Inflammatory macrophage (primary cell): ENCODE measurements at places on chromosomes 2 and 18.

- peak; percentile 83 for DNase-seq
These were observed 70.3 kb upstream of the DOCK10 start for GRCh38 chr2:225112362-225113126.

- DNase-seq = no peak
These were observed 118.3 kb downstream of the FMNL2 start for GRCh38 chr2:152453129-152453911.

- no peak for DNase-seq
These were observed 64.9 kb upstream of the OTOS start for GRCh38 chr2:240205348-240205747.

DNA sequence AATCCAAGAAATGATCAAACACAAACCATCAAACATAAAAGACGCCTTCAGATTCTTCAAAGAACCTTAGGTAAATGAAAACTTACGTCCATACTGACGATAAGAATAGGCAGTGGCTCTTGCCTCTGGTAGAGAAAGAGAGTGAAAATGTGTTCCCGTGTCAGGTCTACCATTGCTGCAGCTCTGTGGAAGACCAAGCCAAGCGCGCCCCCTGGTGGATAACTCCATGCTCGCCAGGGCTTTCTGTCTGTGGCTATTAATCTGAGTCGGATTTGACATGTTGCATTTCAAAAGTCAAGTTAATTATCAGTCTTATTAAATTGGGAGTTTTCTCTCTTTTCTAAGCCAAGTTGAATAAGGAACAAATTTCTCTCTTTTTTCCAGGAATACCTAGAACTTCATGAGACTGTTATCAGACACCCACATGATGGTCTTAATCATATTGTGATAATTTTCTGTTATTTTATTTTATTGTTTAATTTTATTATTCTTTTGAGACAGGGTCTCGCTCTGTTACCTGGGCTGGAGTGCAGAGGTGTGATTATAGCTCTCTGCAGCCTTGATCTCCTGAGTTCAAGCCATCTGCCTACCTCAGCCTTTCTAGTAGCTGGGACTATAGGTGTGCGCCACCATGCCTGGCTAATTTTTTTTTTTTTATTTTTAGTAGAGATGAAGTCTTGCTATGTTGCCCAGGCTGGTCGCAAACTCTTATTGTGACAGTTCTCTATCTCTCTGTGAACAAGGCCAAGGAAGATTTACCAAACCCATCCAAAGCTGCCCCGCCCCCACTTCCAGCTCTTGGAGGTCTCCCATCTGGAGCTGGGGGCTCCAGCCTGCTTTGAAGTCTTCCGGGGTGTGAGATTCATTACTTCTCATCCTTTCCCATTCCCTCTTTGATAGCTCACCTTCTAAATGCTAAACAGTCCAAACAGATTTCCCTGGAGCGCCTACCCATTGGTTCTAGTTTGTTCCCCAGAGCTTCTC is 15.8 kb upstream of the ZAP70 start:
- DNase-seq = peak; percentile 91

- DNase-seq = peak; percentile 97
These were observed 51.0 kb upstream of the EML4 start for GRCh38 chr2:42117923-42118753.

- DNase-seq = peak; percentile 91
These were observed 5.5 kb downstream of the TMBIM1 start for GRCh38 chr2:218286570-218287459.

GRCh38 chr2:231483398-231484329 is 19.4 kb upstream of the NCL start:
- peak; percentile 43 for DNase-seq

DNA sequence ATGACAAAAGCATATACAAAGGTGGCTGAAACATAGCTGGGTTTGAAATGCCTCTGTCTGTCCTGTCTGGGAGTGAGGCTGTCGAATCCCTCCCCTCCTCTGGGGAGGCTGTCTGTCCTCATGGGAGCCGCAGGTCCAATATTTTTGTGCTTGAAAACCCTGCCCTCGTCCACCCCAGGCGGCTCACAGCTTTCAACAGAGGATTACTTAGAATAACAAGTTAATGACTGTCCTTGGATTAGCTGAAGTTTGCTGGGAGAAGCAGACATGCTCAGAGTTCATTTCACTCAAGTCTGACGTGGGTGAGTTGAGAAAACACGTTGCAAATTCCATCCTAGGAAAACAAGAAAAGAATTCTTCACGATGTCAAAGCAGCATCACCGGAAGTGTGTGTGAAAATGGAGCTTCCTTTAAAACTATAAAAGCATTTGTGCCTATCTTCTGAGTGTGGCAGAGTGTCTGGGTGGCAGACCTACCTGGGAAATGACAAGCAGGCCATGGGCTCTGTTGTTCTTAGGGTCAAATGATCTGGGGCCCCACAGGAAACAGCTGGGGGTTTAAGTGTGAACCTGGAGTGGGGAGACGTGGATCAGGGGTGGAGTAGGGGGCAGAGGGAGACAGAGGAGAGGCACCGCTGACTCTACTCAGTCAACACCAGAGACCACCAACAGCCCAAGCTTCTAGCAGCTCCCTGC is 77.1 kb downstream of the DDX1 start:
- DNase-seq = no peak

GRCh38 chr18:79916546-79917168 is 34.8 kb downstream of the SLC66A2 start:
- DNase-seq = no peak

GRCh38 chr18:21599585-21600525 is 649 bp downstream of the ESCO1 start:
- no peak for DNase-seq

GRCh38 chr18:3392467-3392855 is 57.5 kb upstream of the TGIF1 start:
- DNase-seq = no peak

DNA sequence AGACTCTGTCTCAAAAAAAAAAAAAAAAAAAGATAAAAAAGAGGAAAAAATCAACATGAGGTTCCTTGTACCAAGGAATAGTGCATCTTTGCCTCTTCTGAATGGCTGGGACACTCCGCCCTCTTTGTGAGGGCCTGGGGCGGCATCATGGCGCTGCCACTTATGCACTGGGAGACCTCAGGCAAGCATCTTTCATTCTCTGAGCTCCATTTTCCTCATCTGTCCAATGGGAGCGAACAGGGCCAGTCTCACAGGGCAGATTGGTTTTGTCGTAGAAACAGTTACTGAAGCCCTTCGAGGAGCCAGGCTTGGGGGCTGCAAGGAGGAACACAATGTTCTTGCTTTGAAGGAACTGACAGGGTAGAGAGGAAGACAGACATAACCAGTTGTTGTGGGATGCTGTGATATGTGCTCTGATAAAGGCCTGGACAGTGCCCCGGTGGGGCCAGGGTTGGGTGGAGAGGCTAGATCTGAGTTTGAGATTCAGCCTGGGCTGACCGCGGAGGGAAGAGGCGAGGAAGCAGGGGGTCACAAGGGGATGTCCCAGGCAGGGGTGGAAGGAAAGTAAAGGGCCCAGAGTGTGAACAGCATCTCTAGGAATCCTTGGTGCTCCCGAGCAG is 14.1 kb downstream of the ZFP36L2 start:
- DNase-seq = no peak

DNA sequence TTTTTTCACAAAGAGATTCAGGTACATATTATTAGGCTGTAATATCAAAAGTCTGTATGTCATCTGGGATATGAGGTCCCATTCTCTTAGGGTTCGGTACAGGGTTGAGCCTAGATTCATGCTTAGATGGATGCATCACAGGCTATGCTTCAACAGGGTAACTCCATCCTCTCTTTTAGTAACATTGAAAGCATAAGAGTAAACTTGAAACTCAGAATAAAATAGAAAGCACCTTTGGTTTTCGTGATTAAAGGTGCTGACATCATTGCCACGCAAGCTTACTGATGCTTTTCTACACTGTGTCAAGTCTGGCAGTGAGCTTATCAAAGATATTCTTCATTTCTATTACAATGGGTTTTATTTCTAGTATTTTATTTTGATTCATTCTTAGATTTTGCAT is 419.1 kb upstream of the DSEL start:
- no peak for DNase-seq

- no peak for DNase-seq
These were observed 27.6 kb upstream of the TMBIM1 start for GRCh38 chr2:218319813-218320365.

GRCh38 chr2:227932001-227932400 is 60.6 kb downstream of the DAW1 start:
- DNase-seq = no peak

- no peak for DNase-seq
These were observed 45.5 kb downstream of the OSR1 start for GRCh38 chr2:19312949-19313348.

DNA sequence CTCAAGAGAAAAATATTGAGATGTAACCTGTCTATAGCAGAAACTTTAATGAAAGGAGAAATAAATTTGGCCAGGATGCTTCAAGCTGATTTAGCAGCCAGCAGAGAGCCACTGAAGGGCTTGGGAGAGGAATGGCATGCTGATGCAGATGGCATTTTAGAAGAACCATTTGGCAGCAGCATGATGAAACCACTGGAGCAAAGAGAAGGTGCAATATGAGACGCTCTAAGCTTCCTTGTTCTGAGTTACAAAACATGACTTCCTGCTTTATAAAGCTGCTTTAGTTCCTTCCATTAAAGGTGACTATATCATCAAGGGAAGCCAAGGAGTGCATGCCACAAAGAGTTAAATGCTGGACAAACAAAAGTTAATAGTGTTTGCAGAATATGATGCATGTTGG is 189.7 kb downstream of the PID1 start:
- peak; percentile 33 for DNase-seq

DNA sequence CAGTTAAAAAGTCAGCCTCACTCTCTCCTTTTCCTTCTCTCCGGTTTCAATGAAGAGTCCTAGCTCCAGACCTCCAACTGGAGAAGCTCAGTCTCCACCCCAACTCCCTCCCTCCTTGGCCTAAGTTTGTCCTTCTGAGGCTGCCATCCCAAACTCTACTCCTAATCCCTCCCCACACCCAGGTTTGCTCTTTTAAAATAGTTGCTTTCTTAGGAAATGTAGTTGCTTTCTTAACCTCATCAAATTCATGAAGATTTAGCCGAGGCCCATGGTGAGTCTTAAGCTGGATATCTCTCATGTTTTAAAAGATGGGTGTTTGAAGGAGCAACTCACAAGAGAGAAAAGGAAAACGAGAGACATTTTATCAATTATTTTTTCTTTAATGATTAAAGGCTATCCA is 937 bp upstream of the LANCL1 start:
- DNase-seq = no peak

DNA sequence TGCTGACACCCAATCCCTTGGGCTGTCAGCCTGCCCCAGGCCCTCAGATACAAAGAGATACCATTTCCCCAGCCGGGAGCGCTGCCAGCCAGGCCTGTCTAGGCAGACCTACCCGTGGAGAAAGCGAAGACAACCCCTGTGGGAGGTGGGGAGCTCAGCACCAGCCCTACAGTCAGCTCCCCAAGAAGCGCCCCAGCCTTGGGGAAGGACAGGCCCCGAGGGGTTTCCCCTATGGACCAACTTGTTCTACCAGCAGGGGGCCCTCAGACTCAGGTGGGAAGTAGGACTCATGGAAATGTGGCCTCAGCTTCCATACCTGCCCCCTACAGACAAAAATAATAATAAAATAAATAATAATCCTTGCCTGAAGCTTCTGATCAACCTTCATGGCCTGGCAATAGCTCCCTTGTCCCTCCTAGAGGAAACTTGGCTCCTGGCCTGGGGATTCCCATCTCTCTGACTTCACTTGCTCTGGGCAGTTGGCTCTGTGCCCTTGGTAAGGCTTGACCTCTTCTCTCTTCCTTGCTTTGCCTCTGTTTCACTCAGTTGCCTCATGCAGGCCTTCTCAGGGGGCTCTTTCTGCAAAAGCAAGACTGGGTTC is 7.0 kb downstream of the SLC35F6 start:
- no peak for DNase-seq

DNA sequence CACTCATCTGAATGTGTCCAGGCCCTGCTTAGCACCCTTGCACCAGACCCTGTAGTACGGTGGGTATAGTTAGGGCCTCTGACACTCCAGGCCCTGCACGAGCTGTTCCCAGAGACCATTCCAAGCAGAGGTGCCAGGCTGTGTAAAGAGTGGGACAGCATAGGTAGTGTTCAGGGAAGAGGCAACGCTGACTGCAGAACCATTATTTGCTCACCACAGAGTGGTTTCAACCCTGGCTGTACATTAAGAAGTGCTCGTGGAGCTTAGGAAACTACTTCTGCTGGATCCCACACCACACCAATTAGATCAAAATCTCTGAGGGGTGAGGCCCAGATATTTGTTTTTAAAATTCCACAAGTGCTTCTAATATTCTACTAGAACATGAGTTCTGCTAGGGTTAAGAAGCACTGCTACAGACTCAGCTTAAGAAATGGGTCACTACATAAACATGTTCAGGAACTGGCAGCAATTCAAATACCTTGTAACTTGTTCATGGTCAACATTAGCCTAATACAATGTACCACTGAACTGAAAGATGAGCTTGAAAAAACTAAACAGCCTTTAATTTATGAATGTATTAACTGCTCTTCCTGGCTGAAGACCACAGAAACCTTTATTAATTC is 183.0 kb downstream of the MYO5B start:
- no peak for DNase-seq

DNA sequence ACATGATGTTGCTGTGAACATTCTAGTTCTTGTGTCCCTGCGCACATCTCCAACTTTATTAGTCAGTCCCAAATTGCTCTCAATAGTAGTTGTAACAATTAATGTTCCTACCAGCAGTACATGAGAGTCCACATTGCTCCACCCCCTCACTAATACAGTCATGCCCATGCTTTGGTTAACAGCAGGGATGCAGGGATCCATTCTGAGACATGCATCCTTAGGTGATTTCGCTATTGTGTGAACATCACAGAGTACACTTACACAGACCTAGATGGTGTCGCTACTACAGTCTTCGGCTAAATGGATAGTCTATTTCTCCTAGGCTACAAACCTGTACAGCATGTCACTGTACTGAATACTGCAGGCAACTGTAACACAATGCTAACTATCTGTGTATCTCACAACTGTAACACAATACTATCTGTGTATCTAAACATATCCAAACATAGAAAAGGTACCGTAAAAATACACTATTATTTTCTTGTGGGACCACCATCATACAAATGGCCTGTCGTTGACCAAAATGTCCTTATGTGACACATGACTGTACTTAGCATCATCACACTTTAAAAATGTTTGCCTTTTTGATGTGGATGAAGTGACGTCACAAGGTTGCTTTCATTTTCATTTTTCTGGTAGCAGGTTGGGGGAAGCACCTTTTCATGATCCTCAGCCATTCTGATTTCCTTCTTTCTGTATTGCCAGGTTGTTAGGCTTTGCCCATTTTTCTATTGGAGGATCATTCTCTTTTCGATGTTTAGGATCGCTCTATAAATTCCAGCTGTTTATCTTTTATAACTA is 82.9 kb upstream of the RNF152 start:
- no peak for DNase-seq

GRCh38 chr18:25737710-25738311 is 352.6 kb downstream of the SS18 start:
- DNase-seq = no peak

- no peak for DNase-seq
These were observed 157.5 kb upstream of the LMAN1 start for GRCh38 chr18:59516356-59517155.
